ENCODE measurements at places on chromosomes 5 and 9.
A peak's percentile ranks its signal among the peaks of the same experiment; 100 is the strongest.

GRCh38 chr5:38546691-38547146 is 9.7 kb downstream of the LIFR start:
- no peak for DNase-seq

GRCh38 chr9:127349483-127350113 is 47.4 kb upstream of the SLC2A8 start:
- DNase-seq = no peak

DNA sequence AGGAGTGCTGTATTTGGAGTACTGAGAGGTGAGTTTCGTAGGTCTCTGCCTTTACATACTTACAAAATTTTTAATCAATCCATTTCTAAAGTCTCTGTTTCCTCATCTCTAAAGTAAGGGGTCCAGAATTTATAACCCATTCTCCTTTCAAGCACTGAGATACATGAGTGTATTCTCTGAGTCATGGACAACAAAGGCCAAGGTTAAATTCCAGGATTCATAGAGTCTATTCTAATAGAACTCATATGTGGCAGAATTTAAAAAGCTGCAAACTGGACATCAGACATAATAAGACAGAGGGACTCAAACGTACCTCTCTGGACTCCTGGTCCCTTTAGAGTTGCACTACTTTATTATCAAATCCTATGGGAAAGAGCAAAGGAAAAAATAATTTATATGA is 112.5 kb upstream of the SLIT3 start:
- DNase-seq = no peak

GRCh38 chr9:121589986-121590385 is 61.4 kb upstream of the DAB2IP start:
- no peak for DNase-seq

- DNase-seq = no peak
Measured at GRCh38 chr5:27325513-27325912, 287.1 kb upstream of the CDH9 start.

- DNase-seq = peak; percentile 87
Measured at GRCh38 chr5:129904102-129904666, at the start of gene CHSY3. TSS of gene CHSY3 (plus strand) at chr5:129904465.

GRCh38 chr9:109806506-109807115 is 26.6 kb downstream of the PALM2AKAP2 start:
- no peak for DNase-seq

GRCh38 chr5:65047948-65048690 is 279.4 kb downstream of the CWC27 start:
- no peak for DNase-seq

DNA sequence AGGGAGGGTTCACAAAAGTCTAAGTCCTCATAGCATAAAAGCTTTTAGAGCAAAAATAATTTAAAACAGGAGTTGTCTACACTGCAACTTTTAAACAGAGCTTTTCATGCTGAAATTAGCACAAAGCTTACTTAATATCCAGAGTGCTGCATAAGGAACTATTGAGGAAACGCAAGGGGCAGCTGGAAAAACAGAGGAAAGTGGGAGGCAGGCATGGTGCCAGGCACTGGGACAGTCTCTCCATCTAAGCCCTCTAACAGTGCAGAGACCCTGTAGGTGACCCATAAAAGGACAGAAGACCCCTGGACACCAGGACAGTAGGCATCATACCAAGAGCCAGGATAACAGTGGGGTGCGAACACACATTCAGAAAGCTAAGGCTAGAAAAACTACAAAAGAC is 49.3 kb downstream of the ADAMTS12 start:
- no peak for DNase-seq

DNA sequence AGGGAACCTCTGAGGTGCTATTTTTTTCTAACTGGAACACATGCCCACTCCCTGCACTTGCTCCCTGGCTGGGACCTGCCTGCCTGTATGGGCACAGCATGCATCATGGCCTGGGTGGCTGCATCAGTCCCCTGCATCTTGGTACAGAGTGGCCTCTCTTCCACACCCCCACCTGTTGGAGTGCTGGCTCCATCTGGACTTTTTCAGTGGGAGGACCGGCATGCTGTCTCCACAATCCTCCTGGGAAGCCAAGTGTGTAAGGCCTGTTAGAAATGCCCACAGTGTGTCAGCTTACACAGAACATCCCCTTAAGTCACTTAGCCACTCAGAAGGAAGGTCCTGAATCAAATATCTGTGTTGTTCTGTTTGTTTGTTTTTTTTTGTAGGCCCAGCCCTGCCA is 102.9 kb downstream of the MARCHF3 start:
- DNase-seq = no peak

- peak; percentile 9 for DNase-seq
Measured at GRCh38 chr9:26744191-26744965, 148.2 kb downstream of the CAAP1 start.

DNA sequence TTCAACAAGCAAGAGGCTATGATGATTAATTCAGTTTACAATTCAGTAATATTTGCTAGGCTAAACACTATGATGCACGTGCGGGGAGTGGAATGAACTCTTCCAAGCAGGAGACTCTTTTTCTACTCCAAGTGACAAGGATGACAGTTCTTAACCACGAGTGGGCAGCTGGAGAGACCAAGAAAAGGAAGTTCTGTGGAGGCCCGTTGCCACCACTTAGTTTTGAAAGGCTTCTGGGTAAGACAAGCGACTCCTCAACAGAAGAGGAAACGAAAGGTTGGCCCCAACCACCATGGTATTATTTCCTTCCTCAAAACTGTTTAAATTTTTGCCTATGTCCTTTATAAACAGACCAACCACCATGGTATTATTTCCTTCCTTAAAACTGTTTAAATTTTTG is 2.8 kb downstream of the DCAF12 start:
- DNase-seq = peak; percentile 42

DNA sequence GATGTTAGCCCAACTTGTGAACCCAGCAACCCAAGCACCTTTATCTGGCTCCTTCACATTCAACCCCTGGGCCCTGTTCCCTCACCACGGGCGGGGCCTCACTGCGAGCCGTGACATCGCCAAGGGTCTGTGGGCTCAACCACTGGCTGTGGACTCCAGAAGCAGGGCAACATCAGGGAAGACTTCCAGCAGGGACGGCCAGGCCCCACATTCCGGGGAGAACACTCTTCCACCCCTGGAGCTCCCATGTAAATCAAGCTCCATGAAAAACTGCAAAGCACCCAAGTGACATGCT is 175.3 kb downstream of the ERCC6L2 start:
- DNase-seq = no peak

- no peak for DNase-seq
Measured at GRCh38 chr9:124251605-124252378, 6.0 kb upstream of the NEK6 start.

DNA sequence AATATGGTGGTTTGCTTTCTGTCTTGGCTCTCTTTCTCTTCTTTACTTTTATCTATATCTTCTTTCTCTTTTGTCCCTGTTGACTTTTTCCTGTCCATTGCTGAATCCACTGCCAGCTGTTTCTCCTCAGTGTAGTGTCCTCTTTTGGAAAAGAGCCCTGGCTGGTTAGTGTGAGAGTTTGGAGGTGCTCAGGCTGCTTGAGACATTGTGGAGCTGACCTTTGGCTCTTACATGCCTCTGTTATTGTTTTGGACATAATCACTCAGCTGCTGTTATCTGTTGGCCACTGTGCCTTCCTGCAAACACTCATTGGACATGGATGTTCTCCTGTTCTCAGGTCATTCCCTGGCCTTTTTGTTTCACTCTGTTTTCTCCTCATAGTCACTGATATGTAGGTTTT is 295.4 kb upstream of the RIOK2 start:
- DNase-seq = no peak

- DNase-seq = no peak
Measured at GRCh38 chr9:131275332-131276093, 797 bp downstream of the FAM78A start.

- no peak for DNase-seq
Measured at GRCh38 chr9:122226142-122226757, 2.5 kb downstream of the LHX6 start.

- DNase-seq = no peak
Measured at GRCh38 chr9:38208206-38208901, 139.3 kb upstream of the SHB start.

DNA sequence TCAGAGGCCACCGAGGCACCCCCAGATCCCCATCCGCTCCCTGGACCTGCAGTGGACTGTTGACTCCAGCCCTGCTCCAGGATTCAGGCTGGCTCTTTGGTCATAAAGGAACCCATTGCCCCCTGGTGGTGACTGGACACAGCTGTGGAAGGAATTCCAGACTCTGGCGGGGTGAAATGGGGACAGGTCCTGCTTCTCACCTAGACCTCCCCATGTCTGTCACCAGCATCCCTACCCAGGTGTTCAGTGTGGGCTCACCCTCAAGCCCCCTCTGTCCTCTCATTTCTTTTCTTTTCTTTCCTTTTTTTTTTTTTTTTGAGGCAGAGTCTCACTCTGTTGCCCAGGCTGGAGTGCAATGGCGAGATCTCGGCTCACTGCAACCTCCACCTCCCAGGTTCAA is 25.5 kb upstream of the STXBP1 start:
- peak; percentile 74 for DNase-seq

GRCh38 chr5:168987543-168988300 is 313.2 kb downstream of the SLIT3 start:
- peak; percentile 57 for DNase-seq

GRCh38 chr5:123500471-123500870 is 11.5 kb upstream of the CSNK1G3 start:
- DNase-seq = no peak

GRCh38 chr5:15966651-15967050 is 212.9 kb downstream of the MARCHF11 start:
- no peak for DNase-seq

DNA sequence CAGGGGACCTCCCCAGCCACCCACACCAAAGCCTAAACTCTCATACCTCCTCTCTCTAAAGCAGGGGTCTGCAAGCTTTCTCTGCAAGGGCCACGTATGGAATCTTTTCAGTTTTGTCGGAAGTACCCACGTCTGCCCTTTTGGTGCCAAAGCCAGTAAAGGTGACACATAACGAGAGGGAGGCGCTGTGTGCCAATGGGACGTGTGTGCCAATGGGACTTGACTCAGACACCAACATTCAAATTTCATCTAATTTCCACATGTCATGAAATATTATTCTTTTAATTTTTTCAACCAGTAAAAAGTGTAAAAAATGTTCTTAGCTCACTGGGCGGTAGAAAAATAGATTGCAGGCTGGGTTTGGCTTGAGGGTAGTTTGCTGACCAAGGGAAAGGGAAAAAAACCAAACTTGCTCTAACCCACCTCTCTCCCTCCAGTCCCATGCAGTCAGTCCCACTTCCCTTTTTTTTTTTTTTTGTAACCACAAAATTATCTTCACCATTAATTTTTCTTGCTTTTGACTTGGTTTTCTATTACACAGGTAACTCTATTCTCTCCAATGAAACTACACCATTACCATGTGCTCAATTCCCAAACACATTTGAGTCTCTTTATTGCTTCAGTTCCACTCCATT is 25.5 kb downstream of the OR2V1 start:
- no peak for DNase-seq

DNA sequence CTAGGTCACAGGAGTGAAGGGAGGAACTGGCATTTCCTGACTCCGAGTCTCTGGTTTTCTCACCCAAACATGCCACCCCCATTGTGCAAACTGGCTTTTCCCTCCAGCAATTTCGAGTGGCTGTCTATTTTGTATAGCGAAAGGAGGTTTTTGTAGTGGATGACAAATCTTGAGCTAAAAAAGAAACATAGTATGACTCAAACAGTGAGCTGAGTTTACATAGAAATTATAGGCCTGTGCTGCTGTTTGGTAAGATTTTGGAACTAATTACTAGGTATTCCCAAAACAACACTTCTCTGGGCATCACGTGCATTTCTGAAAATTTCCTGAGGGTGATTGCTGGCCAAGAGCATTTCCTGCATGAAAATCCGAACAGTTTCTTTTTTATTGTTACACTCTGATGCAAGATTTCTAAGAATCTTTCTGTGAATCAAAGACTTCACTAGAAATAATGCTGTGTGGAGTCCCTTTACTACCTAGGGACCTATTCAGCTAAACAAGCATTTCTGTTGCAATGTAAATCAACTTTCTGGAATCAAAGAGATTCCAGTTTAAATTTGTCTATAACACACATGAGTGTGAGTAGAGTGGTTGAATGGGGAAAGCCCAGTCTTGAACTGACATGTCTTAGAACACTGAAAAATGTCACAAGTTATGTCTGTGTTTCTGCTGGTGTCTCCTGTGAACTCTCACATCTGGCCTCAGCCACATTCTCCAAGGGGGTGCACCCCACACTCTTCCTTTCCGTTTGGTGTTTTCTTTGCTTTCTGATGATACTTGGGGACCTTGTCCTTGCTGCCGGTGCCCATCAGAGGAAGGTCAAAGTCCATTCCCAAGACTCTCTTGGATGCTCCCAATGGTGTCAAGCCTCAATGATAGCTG is 33.3 kb upstream of the DAPK1 start:
- no peak for DNase-seq

DNA sequence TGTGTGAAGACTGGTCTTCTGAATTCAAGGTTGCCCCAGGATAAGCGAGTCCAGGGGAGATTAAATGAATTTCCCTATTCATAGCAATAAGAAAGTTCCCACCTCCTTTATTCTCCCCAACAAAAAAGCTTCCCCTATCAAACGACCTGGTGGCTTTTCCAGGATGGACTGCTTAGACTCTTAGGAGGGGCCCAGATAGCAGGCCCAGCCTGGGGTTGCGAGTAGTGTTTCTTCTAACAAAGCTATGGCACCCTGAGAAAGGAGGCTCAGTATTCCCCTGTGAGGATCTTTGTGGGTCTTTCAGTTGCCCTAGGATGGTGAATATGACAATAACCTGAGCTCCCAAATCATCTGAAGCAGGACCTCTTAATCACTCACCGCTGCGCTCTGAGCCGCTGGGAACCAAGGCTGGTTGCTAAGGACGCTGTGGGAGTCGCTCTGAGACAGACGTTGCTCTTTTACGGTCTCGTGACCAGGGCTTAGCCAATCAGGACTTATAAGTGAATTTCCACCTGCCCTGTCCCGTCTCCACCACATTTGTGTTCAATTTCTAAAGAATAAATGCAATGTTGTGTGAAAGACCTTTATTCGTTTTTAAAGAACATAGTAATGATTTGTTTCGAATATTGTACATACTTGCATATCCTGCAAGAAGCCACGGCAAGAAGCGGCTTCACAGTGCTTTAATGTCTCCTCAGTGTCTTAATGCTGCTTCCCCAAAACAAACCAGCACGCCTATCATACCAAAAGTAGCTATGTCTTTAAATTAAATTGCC is at the start of gene TMEM232:
Gene TMEM232 (minus strand): TSS at position 423 of the 776 bp plus-strand sequence. CDS start 59,319 bp downstream, outside the sequence.
- peak; percentile 89 for DNase-seq

DNA sequence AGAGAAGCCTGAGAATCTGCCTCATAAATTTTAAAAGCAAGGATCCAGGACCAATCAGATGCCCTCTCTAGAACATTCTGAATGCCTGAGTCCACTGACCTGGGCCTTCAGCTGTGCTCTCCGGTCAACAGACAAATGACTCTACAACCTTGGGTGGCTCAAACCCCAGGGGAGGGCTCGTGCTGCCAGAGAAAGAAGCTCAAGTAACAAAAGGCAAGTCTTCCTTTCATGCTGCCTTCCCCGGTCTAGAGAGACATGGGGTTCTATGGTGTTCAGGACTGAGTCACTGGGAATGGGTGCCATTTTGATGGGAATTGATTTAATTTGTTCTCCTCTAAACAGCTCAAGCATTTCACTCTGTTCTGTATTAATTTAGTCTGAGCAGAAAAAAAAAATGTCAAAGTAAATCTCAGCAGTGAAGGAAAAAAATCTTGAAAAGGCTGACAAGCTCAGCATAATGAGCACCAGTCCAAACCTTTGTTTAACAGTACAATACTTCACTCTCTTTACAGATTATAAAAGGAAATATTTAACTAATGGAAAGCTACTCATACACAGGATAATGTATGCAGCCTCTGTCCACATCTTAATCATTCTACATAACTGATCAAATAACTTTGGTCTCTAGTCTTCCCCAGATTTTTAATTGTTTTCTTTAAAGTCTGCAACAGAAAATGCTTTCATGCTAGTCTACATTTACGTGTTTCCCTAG is 191.0 kb downstream of the GLIS3 start:
- no peak for DNase-seq
